ENCODE measurements at places on chromosomes 5 and 9.

DNA sequence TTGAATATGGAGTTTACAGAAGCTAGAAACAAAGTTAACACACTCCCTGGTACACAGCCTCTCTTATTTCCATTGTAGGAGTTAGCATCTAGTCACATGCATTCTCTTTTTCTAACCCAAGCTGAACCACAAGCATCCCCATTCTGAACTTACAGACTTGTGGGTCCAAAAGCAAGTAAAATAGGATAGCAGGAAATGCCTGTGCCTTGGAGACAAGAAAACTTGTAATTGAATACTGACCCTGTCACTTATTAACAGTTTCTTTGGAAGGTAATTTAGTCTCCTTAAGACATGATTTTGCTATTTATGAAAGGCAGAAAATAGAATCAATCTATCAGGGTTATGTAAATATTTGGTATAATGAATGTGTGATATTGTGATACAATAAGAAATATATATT, 353.6 kb downstream of the TLE4 start:
- no peak for DNase-seq

DNA sequence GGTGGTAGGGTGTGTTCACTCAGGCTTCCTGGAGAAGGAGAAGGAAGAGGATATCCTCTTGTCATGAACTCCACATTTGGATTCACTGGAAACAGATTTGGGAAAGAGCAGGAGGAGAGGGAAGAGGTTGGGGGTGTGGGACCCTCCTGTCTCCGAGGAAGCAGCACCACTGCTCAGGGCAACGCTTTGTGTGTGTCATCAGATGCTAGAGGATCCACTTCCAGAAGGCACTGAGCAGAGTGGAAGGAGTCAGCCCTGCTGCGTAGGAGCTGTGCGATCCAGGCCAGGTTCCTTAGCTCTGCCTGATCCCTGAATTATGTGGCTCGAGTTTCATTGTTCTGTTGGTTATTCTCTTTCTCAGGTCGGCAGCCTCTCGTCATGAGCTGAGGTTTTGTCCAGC, 37.3 kb upstream of the TJP2 start:
- DNase-seq = no peak

DNA sequence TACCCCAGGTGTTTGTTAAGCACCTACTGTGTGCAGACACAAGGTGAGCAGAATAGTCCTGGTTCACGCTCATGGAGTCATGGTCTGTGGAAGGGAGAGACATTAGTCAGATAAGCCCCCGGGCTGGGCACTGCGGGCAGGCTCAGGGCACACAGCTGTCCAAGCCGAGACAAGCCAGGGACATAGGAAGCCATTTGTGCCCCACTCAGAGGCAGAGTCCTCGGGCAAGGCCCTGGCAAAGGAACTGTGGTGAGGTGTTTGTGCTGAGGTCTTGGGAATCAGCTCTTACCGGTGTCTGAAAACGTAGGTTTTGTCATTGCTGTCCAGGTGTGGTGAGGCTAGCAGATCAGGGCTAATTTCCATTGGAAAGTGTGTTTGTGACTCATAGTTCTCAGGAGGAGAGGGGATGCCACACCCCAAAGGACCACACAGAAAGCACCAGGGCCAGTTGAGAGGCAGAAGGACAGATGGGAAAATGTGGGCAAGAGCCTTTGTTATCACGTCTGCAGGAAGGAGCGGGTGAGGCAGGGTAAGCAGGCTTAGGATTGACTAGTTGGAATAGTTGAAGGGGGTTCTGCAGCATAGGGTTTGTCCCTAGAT, 46.1 kb upstream of the NEURL1B start:
- DNase-seq = no peak

DNA sequence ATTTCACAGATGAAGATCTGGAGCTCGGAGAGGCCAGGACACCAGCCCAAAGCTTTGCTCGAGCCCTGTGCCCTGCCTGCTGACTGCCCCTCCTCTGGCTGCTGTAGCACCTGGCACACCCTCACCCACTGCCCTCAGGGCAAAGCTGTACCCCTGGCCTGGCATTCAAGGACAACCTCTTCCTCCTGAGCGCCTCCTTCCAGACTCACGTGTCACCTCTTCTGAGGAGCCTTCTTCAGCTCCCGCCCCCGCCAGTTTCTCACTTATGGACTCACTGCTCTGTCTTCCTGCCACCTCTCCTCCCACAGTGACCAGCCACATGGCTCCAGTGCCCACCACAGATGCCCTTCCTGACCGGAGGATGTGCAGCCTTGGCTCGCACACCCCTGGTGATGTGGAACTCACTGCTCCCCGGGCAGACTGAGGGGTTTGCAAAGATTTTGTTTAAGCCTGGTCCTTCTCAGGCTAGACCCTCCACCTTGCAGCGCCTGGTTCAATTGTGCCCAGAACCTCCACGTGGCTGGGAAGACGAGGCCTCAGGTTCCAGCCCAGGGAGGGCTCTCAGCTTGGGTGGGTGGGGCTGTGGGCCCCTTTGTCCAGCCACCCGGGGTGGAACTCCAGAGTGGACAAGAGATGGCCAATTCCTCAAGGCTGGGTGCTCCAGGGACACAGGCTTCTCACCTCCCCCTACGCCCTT, 46.6 kb upstream of the PHYKPL start:
- no peak for DNase-seq

DNA sequence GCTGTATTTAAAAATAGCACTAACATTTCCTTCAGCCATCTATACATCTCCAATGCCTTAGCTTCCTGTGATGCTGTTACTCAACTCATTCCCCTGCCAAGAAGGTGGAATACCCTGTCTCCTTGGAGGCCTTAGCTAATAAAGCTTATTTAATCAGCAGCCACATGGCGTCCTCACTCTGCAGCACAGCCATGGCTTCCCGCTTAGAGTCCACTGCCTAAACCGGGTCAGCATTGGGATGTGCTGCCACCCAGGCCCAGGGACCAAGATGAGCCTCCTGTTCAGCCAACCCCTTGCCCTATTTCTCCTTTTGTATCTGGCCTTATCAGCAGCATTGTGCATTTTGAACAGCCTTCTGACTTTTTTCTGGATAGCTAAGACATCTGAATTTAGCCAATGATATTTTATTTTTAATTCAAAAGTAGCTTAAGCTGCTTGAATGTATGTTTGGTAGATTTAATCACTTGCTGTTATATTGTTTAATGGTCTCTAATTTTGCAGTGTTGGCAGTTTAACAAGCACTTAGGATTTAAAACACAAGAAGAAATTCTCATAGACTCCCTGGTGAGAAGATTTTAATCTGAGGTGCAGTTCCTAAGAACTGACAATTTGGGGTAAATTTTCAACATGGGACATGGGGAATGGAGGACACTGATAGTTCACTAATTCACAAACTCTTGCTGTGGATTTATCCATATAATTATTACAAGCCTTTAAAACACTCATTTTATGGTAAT, 113.0 kb downstream of the RPS23 start:
- no peak for DNase-seq

DNA sequence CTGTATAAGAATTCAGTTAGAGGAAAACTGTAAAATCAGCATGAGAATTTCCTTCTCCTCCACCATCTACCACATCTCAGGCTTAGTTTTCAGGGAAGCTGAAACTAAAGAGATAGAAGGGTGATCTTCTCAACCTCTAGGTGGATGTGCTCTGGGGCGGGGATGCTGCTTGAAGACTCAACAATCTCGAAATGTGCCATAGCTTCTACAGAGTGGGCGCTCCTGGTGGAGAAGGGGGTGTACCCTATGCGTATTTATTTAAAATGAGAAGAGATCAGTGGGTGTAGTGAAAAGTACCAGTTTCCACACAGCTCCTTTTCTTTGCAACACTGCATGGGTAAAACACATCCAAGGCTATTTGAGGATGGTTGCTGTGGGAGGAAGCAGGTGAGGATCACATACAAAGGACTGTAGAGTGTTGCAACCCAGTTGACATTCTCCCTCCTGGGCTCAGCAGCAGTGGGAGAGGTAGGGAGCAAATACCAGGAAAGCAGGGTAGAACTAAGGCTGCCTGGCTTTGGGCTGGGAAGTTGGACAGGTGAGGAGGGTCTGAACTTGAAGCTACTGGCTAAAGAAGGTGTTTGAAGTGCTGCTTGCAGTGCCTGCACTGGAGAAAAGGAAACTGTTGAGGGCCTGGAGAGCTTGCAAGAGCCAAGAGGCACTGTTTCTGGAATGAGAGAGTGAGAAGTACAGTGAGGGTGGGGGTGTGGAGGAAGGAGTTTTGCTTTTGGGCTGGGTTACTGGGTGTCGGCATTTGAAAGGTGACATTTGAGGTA, 73.1 kb downstream of the MAST4 start:
- DNase-seq = no peak

- no peak for DNase-seq
Observed at GRCh38 chr9:29038332-29038731, 1465.1 kb upstream of the C9orf72 start.

GRCh38 chr9:13608451-13608850, 329.0 kb upstream of the MPDZ start:
- no peak for DNase-seq

DNA sequence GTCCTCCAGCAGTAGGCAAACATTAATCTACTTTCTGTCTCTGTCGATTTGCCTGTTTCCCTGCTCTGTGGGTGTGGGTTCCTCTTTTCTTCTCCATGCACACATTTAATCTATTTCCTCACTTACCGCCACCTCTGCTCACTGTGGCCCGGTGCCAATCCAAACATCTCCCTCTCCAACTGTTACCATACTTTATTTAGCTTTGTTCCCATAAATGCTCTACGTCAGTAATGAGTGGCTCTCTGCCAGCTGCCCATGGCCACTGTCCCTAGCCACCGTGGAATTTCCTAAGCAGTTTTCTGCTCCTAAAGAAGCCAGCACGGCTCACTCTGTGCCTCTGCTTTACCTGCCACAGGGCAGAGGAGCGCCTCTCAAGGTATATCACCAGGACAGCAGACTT, 19.5 kb upstream of the GOLPH3 start:
- DNase-seq = peak; percentile 100

GRCh38 chr9:84750152-84750865, 80.8 kb downstream of the NTRK2 start:
- DNase-seq = no peak

GRCh38 chr5:312845-313244, 8.7 kb upstream of the AHRR start:
- DNase-seq = no peak

DNA sequence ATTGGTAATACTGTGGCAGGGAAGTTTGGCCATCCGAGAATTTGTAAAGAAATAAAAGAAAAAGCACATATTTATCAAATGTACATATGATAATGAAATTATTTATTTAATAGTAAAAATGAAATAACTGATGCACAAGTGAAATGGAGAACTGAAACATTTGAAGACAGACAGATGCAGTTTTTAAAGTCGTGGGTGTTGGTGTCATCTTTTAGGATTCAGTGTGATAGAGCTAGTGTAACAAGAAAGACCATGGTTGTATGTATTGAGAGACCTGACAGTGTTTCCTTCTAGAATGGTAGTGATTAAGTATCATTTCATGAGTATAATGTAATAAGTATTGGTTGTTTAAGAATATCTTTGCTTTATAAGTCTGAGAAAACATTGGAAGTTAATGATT, 2.4 kb downstream of the SEC61B start:
- no peak for DNase-seq

- DNase-seq = no peak
Observed at GRCh38 chr5:83281176-83281575, 190.4 kb upstream of the VCAN start.

GRCh38 chr9:37862530-37862929, 41.4 kb downstream of the SLC25A51 start:
- no peak for DNase-seq

Data from NCI-H2081 (cell line).